Transverse colon (tissue), 4 donors: ENCODE measurements at places on chromosomes 6 and 20. TPM values are rescaled to one million over a fixed set of nuclear protein-coding genes. Genes with fewer than 3 reads are reported as not detected.

Gene SLC17A2
- total RNA-seq: not detected

Gene PLN
- total RNA-seq: 47.4 TPM

Gene LGSN
- 0.32 TPM for total RNA-seq

Gene FKBP1C
- 0.41 TPM for total RNA-seq

DNA sequence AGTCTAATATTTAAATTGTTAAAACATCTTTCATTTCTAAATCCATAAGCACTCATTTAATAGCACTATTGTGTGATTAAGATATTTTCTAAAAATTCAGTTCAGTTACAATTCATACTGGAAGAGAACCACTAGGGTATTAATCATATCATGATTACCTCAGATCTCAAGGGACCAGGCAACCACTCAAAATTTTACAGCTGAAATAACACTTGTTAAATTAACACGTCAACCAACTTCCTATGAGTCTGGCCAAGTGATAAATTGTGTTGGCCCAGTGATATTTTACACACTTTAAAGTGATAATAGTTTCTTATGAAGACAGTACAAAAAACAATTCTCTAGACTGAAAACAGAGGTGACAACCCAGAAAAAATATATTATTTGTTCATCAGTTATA is 869.0 kb upstream of the ADGRB3 start:
- H3K36me3 ChIP-seq: no peaks in the 10 kb centered on the region
- H3K27ac ChIP-seq: no peak overlapping the region
- DNase-seq: no peak
- H3K27me3 ChIP-seq: no peaks in the 10 kb centered on the region
- H3K4me1 ChIP-seq: no peaks in the 10 kb centered on the region

GRCh38 chr6:82078286-82078908 is 169.1 kb downstream of the IBTK start:
- no peak overlapping the region for H3K27ac ChIP-seq
- no peak for DNase-seq
- peaks cover 8% of the 10 kb centered on the region for H3K4me1 ChIP-seq
- no peaks in the 10 kb centered on the region for H3K36me3 ChIP-seq
- no peak overlapping the region for H3K4me3 ChIP-seq
- H3K27me3 ChIP-seq: no peaks in the 10 kb centered on the region

DNA sequence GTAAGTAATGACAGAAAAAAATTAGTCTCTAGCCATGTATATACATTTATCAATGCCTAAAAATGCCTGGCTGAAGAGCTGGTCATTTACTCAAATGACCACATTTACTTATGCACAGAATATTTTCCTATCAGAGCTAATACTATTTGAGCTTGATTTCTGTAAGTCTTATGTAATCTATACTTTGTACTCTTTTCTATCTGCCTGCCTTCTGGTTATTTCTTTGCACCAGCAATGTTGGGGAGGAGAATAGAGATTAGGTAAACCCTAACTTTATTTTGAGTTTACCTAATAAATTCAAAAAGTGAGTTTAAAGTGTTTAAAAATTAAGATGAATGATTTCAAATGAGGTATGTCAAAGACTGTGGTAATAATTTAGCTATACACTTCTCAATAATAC is 3.7 kb downstream of the CALHM5 start:
- no peak for DNase-seq
- no peaks in the 10 kb centered on the region for H3K27me3 ChIP-seq
- no peak overlapping the region for H3K27ac ChIP-seq
- no peaks in the 10 kb centered on the region for H3K36me3 ChIP-seq
- H3K4me3 ChIP-seq: no peak overlapping the region

DNA sequence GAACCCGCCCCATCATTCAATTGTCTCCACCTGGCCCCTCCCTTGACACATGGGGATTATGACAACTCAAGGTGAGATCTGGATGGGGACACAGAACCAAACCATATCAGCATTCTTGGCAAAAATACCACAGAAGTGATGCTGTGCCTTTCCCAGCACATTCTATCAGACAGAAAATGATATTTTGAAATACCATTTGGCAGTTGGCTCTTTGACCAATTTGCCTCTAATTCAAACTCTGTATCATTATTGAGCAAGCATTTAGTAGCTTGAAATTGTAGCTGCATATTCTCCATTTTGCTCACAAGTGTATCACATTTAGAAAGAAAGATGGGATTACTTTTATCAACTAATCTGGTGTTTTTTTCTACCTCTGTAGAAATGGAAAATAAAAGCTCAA is 64.0 kb downstream of the PLCB1 start:
- H3K4me1 ChIP-seq: no peaks in the 10 kb centered on the region
- H3K36me3 ChIP-seq: no peaks in the 10 kb centered on the region
- H3K4me3 ChIP-seq: no peak overlapping the region
- no peak for DNase-seq

GRCh38 chr20:38452880-38453624 is 17.9 kb upstream of the SNHG17 start:
- H3K4me3 ChIP-seq: no peak overlapping the region
- H3K27me3 ChIP-seq: no peaks in the 10 kb centered on the region
- H3K4me1 ChIP-seq: no peaks in the 10 kb centered on the region
- DNase-seq: no peak

GRCh38 chr6:169766232-169766631 is 14.8 kb downstream of the ERMARD start:
- no peak overlapping the region for H3K27ac ChIP-seq
- H3K4me3 ChIP-seq: no peak overlapping the region
- H3K27me3 ChIP-seq: no peaks in the 10 kb centered on the region
- H3K36me3 ChIP-seq: no peaks in the 10 kb centered on the region
- no peak for DNase-seq
- no peaks in the 10 kb centered on the region for H3K4me1 ChIP-seq

DNA sequence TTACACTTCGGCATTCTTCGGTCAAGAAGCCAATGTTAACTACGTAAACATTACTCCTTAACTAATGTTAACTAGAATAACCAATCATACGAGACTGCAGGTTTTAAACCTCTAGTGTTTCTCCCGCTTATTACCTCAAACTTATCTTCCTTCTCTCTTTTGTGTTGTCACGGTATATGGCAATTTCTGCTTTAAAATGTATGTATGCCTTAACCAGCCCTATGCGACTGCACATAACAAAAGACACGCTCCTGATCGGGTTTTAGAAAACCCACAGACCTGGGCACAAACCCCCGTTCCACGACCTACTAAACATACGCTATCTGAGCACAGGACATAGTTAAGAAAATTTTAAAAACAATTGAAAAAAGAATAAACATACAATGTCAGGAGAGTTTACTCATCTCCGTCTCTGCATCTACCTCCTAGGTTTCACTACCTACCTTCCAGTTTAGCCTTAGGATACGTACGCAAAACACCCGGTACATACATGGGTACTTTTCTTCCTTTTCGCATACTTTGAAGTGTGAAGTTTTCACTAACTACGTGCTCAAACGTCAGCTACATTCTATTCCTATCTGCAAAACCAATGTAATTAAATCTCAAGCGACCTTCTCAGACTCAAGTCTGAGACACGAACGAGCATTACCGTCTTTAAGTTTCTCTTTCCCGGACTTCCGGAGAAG is 1.1 kb downstream of the CD164 start:
- no peaks in the 10 kb centered on the region for H3K27me3 ChIP-seq
- H3K4me3 ChIP-seq: peak overlapping the region; percentile 59
- H3K27ac ChIP-seq: peak overlapping the region; percentile 100
- H3K4me1 ChIP-seq: peaks cover 36% of the 10 kb centered on the region

DNA sequence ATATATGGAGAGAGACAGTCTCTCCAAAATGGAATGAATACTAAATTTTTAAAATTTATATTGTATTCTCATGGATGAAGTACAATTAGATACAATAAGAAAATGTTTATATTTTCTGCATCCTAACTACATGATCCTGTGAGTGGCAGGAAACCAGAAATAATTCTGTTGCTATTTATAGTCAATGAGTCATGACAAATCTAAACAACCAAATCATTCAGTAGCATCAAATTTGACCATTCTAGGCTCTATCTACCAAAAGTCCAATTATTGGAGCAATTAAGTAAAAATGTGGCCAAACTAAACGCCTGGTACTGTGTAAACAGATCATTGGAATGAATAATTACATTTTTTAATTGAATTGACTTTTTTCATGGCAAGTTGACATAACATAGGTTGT is 959.8 kb downstream of the EPHA7 start:
- H3K36me3 ChIP-seq: no peaks in the 10 kb centered on the region
- no peak overlapping the region for H3K4me3 ChIP-seq
- H3K4me1 ChIP-seq: no peaks in the 10 kb centered on the region
- no peak overlapping the region for H3K27ac ChIP-seq

- DNase-seq: no peak
- H3K4me3 ChIP-seq: no peak overlapping the region
- no peak overlapping the region for H3K27ac ChIP-seq
- no peaks in the 10 kb centered on the region for H3K36me3 ChIP-seq
Measured at GRCh38 chr20:22814471-22815205, 220.5 kb upstream of the SSTR4 start.

DNA sequence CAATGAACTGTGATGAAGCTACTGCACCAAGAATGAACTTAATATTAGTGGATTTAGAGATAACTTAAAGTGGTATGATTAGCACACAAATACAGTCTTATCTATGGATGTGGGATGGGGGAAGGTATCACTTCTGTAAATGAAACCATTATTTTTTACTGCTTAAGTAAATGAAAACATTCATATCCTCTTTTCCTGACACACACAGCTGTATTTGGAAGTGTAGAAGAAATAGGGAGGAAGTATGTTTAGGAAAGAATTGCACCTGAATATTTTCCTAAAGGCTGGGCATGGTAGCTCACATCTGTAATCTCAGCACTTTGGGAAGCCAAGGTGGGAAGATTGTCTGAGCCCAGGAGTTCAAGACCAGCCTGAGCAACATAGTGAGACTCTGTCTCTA is 96.8 kb downstream of the HIVEP2 start:
- no peak overlapping the region for H3K27ac ChIP-seq
- H3K36me3 ChIP-seq: no peaks in the 10 kb centered on the region
- no peaks in the 10 kb centered on the region for H3K27me3 ChIP-seq
- H3K4me1 ChIP-seq: peaks cover 96% of the 10 kb centered on the region
- H3K4me3 ChIP-seq: no peak overlapping the region

GRCh38 chr20:5586720-5587119 is 163.5 kb upstream of the SHLD1 start:
- H3K4me1 ChIP-seq: no peaks in the 10 kb centered on the region
- no peaks in the 10 kb centered on the region for H3K36me3 ChIP-seq
- H3K27ac ChIP-seq: no peak overlapping the region
- no peaks in the 10 kb centered on the region for H3K27me3 ChIP-seq

DNA sequence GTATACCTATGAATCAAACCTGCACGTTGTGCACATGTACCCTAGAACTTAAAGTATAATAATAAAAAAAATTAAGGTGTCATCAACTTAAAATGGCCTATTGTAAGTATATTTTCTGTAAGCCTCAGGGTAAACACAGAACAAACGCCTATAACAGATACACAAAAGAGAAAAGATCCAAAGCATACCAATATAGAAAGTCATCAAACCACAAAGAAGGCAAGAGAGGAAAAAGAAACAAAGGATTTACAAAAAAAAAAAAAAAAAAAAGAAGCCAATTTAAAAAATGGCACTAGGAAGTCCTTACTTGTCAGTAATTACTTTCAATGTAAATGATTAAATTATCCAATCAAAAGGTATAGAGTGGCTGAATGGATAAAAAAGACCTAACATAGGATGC is 24.6 kb upstream of the ASF1A start:
- no peaks in the 10 kb centered on the region for H3K4me1 ChIP-seq
- no peaks in the 10 kb centered on the region for H3K36me3 ChIP-seq
- no peak overlapping the region for H3K27ac ChIP-seq
- H3K27me3 ChIP-seq: no peaks in the 10 kb centered on the region

GRCh38 chr6:64259372-64259771 is 623.8 kb downstream of the PHF3 start:
- no peaks in the 10 kb centered on the region for H3K4me1 ChIP-seq
- H3K36me3 ChIP-seq: no peaks in the 10 kb centered on the region
- DNase-seq: no peak
- H3K4me3 ChIP-seq: no peak overlapping the region
- no peaks in the 10 kb centered on the region for H3K27me3 ChIP-seq

DNA sequence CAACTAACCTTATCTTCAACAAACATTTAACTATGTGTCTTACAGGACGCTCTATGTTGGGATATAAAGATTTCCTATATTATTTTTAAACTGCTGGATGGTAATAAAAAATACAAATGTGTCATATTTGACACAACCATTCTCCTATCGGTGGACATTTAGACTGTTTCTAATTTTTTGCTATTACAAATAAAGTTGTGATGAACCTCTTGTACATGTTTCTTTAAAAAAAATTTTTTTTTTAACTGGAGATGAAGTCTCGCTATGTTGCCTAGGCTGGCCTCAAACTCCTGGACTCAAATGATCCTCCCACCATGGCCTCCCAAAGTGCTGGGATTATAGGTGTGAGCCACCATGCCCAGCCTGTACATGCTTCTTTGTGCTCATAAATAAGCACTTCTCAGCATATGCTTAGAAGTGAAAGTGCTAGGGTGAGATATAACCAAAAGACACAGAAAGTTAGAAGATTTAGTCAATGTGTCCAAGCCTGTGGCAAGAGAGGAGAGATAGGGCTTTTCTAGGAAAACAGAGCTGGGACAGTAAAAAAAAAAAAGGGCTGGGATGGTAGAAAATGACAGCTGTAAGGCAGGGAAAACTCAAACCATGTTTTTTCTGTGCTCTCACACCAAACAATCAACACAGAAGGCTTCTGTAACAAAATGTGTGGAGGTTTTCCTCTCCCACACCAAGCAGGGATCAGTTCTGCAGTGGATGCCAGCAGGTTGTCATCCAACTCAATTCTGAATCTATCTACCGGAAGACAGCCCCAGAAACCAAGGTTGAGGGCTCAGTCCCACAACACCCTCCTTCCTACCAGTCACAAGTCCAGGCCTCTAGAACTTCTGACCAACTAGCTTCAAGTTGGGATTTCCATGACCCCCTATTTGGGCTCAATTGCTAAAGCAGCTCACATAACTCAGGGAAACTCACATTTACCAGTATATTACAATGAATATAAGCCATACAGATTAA is 70.0 kb upstream of the SMIM29 start:
- H3K27ac ChIP-seq: no peak overlapping the region
- H3K4me1 ChIP-seq: peaks cover 11% of the 10 kb centered on the region
- no peak overlapping the region for H3K4me3 ChIP-seq
- no peaks in the 10 kb centered on the region for H3K36me3 ChIP-seq

GRCh38 chr6:36590237-36590636 is 3.9 kb upstream of the SRSF3 start:
- no peak overlapping the region for H3K27ac ChIP-seq
- no peaks in the 10 kb centered on the region for H3K4me1 ChIP-seq
- no peak overlapping the region for H3K4me3 ChIP-seq
- H3K36me3 ChIP-seq: no peaks in the 10 kb centered on the region
- no peaks in the 10 kb centered on the region for H3K27me3 ChIP-seq

GRCh38 chr6:72974276-72974675 is 251.0 kb downstream of the KHDC1L start:
- no peaks in the 10 kb centered on the region for H3K27me3 ChIP-seq
- no peak overlapping the region for H3K4me3 ChIP-seq
- H3K36me3 ChIP-seq: no peaks in the 10 kb centered on the region
- H3K4me1 ChIP-seq: no peaks in the 10 kb centered on the region
- no peak for DNase-seq

GRCh38 chr6:164693944-164694343 is 615.5 kb downstream of the C6orf118 start:
- no peak for DNase-seq
- H3K27me3 ChIP-seq: no peaks in the 10 kb centered on the region
- H3K4me1 ChIP-seq: no peaks in the 10 kb centered on the region
- no peak overlapping the region for H3K4me3 ChIP-seq
- no peak overlapping the region for H3K27ac ChIP-seq
